GM13977 (cell line): ENCODE measurements at places on chromosomes 2 and 18.

GRCh38 chr2:144629935-144630334 lies 110.0 kb upstream of the ZEB2 start:
- DNase-seq = no peak

- no peak for DNase-seq
Observed at GRCh38 chr2:88824951-88825350, 133.5 kb downstream of the RPIA start.

GRCh38 chr2:8851811-8852560 lies 14.6 kb upstream of the KIDINS220 start:
- DNase-seq = no peak

- no peak for DNase-seq
Observed at GRCh38 chr2:28389399-28390240, 3.0 kb upstream of the FOSL2 start.

GRCh38 chr2:16546128-16546754 lies 119.4 kb downstream of the CYRIA start:
- DNase-seq = no peak

DNA sequence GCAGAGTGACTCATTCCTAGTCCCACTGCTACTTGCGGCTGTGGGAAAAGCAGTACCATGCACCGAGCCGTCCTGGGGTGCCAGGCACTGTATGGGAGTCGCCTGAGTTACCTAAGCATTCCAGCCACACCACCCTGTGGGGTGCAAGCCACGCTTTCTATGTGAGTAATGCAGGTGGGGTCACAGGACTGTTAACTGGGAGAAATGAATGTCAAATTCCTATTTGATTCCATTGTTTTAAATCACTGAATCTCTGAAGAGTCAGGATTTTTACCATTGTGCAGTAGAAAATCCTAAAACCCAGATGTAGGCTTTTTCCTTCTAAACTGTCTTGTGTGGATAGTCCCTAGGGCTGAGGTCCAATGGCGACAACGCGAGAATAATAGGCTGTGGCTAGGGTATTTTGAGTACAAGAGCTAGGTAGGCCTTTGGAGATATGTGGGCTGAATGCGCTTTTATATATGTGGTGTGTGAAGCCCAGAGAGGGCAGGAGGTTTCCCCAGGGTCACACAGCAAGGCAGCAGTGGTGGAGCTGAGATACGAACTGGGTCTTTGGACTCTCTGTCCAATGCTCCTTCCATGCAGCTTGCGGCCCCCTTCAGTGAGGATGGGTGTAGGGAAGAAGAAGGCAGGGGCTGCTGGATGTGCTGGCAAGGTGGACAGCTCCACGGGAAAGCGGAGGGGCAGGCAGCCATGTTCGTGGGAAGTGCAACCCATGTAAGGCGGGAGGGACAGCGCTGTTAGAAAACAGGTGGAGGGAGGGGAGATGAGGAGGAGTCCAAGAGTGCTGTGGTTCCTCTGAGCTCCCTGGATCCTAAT lies 83.2 kb downstream of the DDX1 start:
- no peak for DNase-seq

DNA sequence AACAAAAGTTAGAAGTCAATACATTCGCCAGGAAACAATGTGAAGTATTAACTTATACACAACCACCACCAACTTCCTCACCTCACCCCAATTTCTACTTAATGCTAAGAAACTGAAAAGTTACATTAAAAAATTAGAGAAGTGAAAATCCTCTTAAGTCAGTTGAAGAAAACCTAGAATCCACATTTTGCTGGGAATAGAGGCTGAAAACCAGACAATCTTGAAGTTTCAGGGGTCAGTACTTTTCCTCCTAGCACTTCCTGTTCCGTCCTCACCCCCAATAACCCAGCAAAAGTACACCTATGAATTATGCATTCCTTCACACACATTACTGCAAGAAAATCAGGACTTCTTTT lies 6.3 kb downstream of the YES1 start:
- no peak for DNase-seq

DNA sequence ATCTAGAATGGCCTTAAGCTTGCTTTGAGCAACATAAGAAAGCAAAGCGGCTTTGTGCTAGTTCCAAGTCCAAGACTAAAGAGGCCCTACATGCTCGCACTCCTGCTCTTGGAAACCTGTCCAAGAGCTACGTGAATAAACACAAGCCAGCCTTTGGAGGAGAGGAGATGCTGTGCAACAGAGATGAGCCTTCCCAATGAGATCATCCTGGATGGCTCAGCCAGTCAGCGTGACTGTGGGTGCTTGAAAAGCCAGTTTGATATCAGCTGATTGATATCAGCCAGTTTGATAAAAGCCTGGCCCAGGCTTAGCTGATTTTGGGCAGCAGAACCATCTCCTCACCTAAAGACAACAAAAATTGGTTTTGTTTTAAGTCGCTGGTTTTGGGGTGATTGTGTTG lies 481.0 kb upstream of the DSEL start:
- DNase-seq = no peak

DNA sequence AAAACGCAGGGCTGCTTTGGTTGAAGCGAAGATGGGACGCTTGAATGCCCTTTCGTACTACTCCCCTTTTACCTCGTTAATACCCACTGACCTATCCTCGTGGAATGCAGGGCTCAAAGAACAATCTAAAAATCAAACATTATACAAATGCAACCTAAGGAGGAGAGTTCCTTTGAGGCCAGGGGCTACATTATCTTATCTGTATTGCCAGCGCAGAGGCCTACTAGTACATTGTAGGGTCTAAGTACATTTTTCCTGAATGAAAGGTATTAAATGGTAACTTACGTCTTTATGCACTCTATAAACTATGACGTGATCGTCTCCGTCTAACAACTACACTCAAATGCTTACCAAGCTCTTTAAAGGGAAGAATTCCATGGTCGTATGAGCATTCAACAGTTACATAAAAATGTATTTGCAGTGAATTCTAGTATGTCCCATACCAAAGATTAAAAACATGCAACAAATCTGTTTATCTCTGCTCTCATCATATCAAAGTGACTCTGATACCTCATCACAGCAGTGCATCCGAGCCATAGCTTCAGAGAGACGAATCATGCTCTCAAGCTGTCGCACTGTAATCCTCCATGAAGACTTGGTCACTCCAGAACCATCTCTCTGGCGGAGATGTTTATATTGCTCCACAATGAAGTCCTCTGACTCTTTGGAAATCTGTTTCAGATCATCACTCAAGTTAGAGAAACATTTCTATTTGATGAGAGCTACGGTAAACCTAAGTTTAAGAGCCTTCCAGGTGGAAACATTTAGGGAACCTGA lies 14.1 kb upstream of the LCT start:
- no peak for DNase-seq

GRCh38 chr2:234565201-234565600 lies 68.3 kb upstream of the ARL4C start:
- no peak for DNase-seq

DNA sequence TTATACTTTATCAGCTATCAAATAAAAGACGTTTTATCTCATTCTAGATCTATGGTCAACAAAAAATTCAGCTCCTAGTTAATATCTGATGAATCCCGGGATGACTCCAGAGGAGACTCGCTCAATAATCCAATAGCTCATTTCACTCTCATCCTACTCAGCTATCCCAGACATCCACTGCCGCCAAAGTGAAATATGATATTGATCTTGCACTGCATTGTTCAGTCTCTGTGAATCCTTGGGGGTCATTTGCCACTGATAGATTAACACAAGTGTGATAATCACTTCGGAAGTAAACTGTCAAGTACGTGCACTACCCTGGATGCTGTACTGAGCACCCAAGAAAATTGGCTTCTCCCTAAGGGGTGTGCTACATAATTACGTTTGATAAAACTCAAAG lies 249.1 kb downstream of the SUCLG1 start:
- DNase-seq = no peak

DNA sequence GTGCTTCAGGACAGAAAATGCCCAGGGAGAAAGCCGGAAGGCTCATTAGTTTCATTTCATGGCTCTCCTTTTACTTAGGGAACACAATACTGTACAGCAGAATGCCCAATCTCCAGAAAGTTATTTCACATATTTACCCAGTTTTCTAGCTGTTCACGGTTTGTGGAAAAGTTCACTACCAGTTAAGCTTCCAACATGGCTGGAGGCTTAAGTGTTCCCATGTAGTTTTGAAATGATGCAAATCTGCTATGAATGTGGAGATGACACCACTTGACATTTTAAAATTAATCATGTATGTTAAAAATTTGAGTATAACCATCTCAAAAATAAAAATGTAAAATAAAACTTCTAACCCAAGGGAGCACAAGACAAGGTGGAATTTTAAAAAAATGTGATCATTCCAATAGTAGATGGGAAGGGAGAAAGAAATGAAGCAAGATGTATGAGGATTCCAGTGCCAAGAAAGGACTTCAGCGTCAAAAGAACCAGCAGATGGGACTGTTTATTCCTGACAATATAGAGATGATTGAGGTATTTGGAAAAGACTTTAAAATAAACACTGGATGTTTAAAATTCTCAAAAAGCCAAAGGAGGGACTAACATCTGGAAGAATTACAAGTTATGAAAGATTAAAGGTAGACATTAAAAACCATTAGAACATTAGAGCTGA lies 60.9 kb upstream of the OSR1 start:
- DNase-seq = no peak

DNA sequence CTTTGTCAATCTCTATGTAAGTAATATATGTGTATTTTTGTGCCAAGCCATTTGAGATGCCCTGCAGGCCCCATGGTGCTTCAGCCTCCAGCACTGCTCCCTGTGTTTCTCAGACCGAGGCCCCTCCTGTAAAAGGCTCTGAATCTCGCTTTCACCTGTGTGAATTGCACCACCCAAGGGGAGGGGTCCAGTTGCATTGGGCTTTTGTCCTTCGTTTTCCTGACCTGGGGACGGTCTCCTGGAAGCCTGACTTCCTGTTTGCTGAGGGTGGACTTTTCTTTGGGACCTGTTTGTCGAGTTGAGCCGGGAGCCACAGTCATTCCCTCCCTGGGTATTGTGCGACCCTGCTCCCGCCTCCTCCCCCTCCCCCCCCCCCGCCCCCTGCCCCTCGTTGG lies 48.9 kb downstream of the AGAP1 start:
- DNase-seq = no peak

DNA sequence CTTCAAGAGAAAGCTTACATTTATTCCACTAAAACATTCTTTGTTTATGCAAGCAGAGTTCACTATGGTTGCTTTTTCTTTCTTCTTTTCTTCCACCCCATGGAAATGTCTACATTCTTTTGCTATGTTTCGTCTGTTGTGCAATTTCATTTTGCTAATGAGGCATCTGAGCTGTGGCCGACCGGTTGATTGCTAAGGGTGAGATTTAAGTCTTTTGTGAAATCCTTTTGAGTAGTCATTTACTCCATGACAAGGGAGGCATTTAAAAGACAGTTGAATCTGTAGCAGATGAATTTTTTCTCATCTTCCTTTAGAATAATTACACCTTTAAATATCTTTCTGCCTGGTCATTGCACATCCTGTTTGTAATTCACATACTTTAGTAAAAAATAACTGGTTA lies 324.1 kb upstream of the THUMPD2 start:
- no peak for DNase-seq

DNA sequence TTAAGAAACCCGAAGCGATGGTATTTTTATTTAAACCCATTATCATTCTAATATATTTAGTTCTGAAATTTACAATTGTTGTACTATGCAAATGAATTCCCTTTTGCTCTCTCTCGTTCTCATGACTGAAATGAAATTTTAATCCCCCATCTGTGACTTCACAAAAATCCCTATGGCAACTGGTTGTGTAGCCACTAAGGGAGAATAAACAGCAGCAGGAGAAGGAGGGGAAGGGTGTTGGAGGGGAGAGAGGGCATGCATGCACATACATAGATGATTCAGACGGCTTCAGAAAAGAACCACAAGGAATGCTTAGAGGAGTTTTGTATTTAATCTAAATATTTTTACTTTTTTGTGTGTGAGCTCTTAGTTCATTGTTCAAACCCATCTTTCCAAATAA lies 36.8 kb downstream of the CPS1 start:
- no peak for DNase-seq

- DNase-seq = no peak
Observed at GRCh38 chr2:111042261-111042660, 78.5 kb upstream of the BCL2L11 start.

GRCh38 chr2:112946086-112946485 lies 31.7 kb upstream of the IL36G start:
- no peak for DNase-seq

GRCh38 chr18:23498877-23499276 lies 4.4 kb upstream of the RMC1 start:
- peak; percentile 62 for DNase-seq

DNA sequence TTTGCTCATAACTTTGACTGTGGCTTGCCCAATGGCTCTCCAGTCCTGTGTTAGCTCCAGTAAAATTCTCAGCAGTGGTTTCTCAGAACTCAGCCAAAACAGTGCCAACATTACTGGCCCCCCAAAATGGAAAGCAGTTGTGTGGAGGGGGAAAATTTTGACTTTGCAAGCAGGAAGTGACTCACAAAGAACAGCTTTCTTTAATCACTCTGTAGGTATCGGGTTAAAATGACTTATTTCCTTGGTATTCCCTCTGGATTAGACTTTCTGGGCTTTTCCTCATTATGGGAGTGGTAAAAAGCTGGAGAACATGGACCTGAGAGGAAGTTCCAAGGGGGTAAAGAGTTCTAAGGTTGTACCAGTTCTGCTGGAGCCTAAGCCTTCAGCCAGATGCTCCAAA lies 175.7 kb upstream of the RND3 start:
- no peak for DNase-seq

GRCh38 chr18:24964216-24964615 lies 387.8 kb downstream of the ZNF521 start:
- no peak for DNase-seq

GRCh38 chr18:44510390-44510789 lies 170.3 kb upstream of the SETBP1 start:
- no peak for DNase-seq

- DNase-seq = no peak
Observed at GRCh38 chr18:14074187-14074586, 58.0 kb downstream of the ZNF519 start.

DNA sequence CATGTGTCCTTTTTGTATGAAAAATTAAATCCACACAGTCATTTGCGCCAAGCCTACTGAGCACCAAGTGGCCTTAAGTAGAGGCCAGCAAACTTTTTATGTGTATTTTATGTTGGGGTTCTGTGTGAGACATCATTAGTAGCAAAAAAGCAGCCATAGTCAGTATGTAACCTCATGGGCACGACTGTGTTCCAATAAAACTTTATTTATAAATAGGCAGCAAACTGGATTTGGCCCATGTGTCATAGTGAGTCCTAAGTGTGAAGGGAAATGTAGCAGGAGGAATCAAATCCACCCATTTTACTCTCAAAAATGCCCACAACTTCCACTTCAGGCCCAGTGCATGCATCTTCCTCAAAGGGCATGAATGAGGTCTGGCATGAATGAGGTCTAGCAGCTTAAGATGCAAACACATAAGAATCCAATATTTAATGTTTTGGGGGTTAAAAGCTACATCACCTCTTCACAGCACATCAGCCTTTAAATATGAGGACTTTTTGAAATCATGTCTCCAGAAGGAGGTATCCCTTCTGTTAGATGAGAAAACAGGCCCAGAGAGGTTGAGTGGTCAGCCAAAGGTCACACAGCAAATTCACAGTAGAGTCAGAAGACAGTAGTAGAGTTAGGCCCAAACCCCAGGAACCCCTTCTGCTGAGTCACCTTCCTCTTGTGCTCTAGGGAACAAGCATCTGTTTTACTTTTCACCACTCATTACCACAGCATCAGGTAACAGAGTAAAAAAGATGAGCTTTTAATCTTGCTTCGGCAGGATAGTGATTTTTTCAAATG lies 45.6 kb downstream of the MREG start:
- DNase-seq = no peak
